Ammon's horn (tissue), 1 donor: ENCODE measurements at places on chromosomes 13 and 19.

DNA sequence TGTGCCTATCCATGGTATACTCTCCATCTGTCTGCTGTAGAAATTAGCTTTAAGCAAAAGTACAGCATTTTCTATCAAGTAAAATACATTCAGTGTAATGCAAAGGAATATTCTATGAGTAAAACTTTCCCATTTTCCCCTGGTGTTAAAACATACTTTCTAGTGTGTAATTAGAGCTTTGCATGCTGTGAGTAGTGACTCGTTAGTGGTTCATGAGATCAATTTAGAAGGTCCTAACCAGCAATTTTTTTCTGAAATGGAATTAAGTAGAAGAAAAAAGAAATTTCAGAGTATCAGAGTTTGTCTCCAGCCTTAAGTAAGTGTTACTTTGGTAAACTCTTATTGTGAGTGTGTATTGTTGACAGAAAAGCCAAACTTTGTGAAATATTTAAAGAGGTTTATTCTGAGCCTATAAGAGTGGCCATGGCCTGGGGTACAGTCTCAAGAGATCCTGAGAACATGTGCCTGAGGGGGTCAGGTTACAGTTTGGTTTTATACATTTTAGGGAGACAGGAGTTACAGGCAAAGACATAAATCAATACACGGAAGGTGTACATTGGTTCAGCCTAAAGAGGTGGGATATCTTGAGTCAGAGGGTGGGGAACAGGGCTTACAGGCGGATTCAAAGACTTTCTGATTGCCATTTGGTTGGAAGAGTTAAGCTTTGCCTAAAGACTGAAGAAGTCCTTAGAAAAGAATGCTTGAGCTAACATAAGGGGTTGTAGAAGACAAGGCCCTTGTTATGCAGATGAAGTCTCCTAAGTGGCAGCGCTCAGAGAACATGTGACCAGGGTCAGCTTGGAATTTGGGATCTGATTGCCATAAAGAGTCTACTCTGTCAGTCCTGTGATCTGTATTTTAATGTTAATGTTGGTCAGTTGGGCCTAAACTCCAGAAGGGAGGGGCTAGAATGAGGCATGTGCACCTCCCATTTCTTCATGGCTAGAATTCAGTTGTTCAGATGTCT is 25.5 kb downstream of the FAM187B start:
- DNase-seq, result no peak

DNA sequence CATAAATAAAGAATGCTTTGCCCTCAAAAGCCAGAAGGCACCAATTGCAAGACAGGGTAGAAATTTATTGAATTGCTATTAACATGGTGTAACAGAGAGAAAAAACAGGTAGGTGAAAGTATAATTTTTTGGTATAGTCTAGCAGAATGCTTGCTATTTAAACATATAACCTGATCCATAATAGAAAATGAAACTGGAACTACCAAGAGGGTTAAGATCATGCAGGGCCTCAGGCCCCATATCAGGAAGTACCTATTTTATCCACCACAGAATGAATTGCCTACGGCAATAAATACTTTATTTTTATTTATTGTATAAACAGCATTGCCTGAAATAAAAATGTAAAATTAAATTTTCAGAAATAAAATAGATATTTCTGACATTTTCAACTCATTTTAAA is 159.5 kb downstream of the PRR20E start:
- no peak for DNase-seq

GRCh38 chr13:50634339-50634738 is 209.2 kb downstream of the DLEU7 start:
- DNase-seq, result no peak

GRCh38 chr13:99932912-99933311 is 38.7 kb downstream of the ZIC5 start:
- no peak for DNase-seq

- DNase-seq, result no peak
Measured at GRCh38 chr19:4376028-4376670, 24.2 kb downstream of the SH3GL1 start.

GRCh38 chr19:46599716-46600373 is 1.3 kb upstream of the CALM3 start:
- DNase-seq, result no peak

- no peak for DNase-seq
Measured at GRCh38 chr13:50241479-50241878, 226.2 kb downstream of the KCNRG start.

DNA sequence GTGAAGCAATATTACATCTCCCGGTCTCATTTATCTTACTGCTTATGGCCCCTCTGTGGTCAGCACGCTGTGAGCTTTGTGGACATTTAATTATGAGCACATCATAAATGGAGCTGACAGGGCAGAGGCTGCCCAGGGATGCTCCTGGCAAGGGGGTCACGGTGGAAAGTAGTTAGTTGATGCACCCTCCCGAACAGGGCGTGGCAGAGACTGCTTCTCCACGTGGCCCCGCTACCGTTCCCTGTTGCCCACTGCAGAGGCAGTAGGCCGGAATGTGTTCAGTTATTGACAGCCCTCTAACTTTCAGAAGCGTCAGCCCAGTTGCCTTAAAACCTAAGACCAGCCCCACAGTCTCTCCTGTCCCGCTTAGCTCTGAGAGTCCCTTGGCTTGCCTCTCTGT is 180.3 kb upstream of the ZNF507 start:
- DNase-seq, result no peak

DNA sequence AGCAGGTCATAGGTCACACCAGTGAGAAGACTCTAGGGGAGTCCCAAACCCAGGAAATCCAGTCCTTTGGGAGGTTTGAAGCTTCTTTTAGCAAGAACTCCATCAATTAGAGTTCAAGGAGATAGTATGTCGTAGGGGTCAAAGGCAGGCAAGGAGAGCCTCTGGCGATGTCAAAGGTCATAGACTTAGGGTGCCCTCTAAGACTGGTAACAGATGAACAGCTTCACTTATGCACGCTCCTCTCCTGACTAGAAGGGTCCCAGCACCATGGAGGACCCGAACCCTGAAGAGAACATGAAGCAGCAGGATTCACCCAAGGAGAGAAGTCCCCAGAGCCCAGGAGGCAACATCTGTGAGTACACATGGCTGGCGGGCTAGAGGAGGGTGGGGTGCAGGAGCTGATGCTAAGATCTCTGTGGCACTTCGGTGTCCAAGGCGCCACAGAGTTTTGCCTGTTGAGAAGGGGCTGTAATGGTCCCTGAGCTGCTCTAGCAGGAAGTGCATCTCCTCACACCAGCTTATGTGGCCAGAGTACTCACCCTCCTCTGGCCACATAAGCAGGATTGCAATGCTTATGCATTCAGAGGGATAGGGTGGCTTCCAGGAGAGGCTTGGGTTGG is 557 bp downstream of the ZNF576 start:
- DNase-seq, result no peak

GRCh38 chr19:51632126-51632525 is 1.9 kb upstream of the SIGLEC5 start:
- DNase-seq, result no peak

DNA sequence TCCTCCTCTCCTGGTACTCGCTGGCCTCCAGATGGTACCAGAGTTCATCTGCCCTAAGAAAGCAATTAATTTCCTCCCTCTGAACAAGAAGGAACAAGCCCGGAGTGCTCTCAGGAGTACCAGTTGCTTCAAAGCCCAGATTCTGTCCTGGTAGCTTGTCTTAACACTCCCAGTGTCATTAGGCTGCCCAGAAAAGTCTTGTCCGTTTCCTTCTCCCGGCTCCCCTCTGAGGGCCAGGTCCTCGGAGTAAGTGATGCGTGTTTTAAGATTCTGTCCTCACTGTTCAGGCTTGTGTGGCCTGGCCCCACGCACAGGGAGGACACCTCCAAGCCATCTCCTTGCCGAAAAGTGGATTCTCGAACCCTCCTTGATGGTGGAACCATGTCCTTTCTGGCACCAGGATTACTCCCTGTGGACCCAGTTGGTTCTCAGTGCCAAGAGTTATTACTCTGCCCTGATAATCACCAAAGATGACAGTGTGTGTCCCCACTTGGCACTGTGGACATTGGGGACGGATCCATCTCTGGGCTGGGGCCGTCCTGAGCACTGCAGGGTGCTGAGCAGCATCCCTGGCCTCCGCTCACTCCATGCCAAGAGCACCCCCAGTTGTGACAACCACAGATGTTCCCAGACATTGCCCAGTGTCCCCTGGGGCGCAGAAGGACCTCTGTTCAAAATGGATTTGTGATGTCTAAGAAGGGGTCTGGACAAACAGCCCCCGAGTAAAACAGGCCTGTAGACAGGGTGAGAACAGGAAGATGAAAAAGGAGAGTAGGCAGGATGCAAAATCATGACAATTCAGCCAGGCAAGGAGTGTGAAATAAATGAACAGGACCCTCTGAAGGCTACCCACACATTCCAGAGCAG is 52.4 kb downstream of the RFX2 start:
- no peak for DNase-seq
